Placental pericyte (primary cell): ENCODE measurements at places on chromosomes 6 and 20. TPM values are rescaled to one million over a fixed set of nuclear protein-coding genes. Genes with fewer than 3 reads are reported as not detected.

The SLC22A3 gene
- total RNA-seq: 7.3 and 19.3 TPM in 2 replicates

The LINC00237 gene
- not detected in 2 replicates for total RNA-seq

The KDM1B gene
- 11.2 and 18.3 TPM in 2 replicates for total RNA-seq

The TXLNB gene
- total RNA-seq: under 0.01 and 0.29 TPM in 2 replicates
